Thyroid gland (tissue), 4 donors: ENCODE measurements at places on chromosomes 2 and 18.

- no peak overlapping the region for H3K4me3 ChIP-seq
- H3K27ac ChIP-seq, result no peak overlapping the region
- H3K27me3 ChIP-seq, result no peaks in the 10 kb centered on the region
- H3K36me3 ChIP-seq, result no peaks in the 10 kb centered on the region
- no peaks in the 10 kb centered on the region for H3K4me1 ChIP-seq
- DNase-seq, result no peak
Observed at GRCh38 chr2:169664600-169664977, 29.6 kb downstream of the CFAP210 start.

- DNase-seq, result no peak
- peaks cover 55% of the 10 kb centered on the region for H3K4me1 ChIP-seq
- H3K27ac ChIP-seq, result peak overlapping the region; percentile 97
- H3K27me3 ChIP-seq, result no peaks in the 10 kb centered on the region
Observed at GRCh38 chr2:30233271-30234009, 2.1 kb downstream of the LBH start.

GRCh38 chr2:213232649-213233437, 51.4 kb upstream of the SPAG16 start:
- peak; percentile 23 for DNase-seq
- H3K36me3 ChIP-seq, result no peaks in the 10 kb centered on the region
- no peak overlapping the region for H3K4me3 ChIP-seq
- peaks cover 4% of the 10 kb centered on the region for H3K4me1 ChIP-seq
- no peaks in the 10 kb centered on the region for H3K27me3 ChIP-seq
- H3K27ac ChIP-seq, result no peak overlapping the region

- H3K36me3 ChIP-seq, result no peaks in the 10 kb centered on the region
- H3K4me3 ChIP-seq, result no peak overlapping the region
- no peak overlapping the region for H3K27ac ChIP-seq
- H3K27me3 ChIP-seq, result no peaks in the 10 kb centered on the region
Observed at GRCh38 chr2:7577769-7578168, 660.6 kb downstream of the RNF144A start.

DNA sequence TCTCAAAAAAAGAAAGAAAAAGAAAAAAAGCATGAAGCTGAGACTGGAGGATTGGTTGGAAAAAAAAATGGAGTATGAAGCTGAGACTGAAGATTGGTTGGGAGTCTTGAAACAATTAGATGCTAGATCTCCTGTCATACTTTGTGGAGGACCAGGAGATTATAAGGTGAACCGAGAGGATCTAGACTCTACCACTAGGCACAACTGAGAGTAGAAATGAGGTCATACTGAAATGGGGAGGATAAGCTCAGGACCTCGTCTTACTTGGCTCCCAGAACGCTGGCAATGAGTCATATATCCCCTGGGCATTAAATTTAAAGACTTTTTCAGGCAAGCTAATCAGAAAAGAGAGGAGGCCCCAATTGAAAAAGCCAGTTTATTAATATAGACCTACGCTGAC, 3.3 kb upstream of the ORC2 start:
- H3K4me3 ChIP-seq, result no peak overlapping the region
- no peaks in the 10 kb centered on the region for H3K36me3 ChIP-seq
- H3K4me1 ChIP-seq, result peaks cover 14% of the 10 kb centered on the region

DNA sequence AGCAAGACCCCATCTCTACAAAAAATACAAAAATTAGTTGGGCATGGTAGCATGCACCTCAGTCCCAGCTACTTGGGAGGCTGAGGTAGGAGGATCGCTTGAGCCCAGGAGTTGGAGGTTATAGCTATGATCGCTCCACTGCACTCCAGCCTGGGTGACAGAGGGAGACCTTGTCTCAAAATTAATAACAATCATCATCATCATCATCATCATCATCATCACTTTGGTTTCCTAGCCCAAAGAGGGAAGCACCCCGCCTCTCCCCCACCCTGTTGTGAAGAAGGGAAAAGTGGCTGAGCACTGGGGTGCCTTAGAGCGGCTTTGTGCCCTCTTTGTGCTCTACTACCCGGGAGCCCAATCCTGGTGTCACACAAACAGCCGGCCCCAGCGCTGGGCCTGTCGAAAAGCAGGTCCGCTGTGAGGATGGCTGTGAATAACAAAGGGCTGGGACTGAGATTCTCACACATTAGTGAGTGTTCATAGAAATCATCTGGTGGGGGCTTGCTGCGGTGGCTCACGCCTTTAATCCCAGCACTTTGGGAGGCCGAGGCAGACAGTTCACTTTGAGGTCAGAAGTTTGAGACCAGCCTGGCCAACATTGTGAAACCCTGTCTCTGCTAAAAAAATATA, 42.6 kb upstream of the ASXL2 start:
- no peaks in the 10 kb centered on the region for H3K36me3 ChIP-seq
- H3K27ac ChIP-seq, result no peak overlapping the region
- H3K27me3 ChIP-seq, result no peaks in the 10 kb centered on the region
- DNase-seq, result no peak
- no peak overlapping the region for H3K4me3 ChIP-seq
- H3K4me1 ChIP-seq, result no peaks in the 10 kb centered on the region

GRCh38 chr2:132462236-132462635, 45.6 kb downstream of the GPR39 start:
- H3K4me3 ChIP-seq, result no peak overlapping the region
- H3K27ac ChIP-seq, result no peak overlapping the region
- no peak for DNase-seq
- H3K36me3 ChIP-seq, result no peaks in the 10 kb centered on the region

DNA sequence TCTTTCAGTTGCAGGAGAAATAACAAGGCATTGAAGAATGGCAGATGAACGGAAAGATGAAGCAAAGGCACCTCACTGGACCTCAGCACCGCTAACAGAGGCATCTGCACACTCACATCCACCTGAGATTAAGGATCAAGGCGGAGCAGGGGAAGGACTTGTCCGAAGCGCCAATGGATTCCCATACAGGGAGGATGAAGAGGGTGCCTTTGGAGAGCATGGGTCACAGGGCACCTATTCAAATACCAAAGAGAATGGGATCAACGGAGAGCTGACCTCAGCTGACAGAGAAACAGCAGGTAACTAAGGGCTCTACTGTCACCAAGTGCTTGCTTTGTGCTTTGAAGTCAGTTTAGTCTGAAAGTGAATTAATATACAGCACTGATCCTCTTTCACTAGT, 118.5 kb upstream of the UNC80 start:
- H3K27ac ChIP-seq, result no peak overlapping the region
- H3K36me3 ChIP-seq, result no peaks in the 10 kb centered on the region
- H3K4me3 ChIP-seq, result no peak overlapping the region

GRCh38 chr2:55857766-55858165, 65.8 kb downstream of the EFEMP1 start:
- no peak overlapping the region for H3K4me3 ChIP-seq
- peaks cover 15% of the 10 kb centered on the region for H3K4me1 ChIP-seq
- H3K27me3 ChIP-seq, result no peaks in the 10 kb centered on the region
- DNase-seq, result no peak
- H3K27ac ChIP-seq, result no peak overlapping the region
- H3K36me3 ChIP-seq, result no peaks in the 10 kb centered on the region

DNA sequence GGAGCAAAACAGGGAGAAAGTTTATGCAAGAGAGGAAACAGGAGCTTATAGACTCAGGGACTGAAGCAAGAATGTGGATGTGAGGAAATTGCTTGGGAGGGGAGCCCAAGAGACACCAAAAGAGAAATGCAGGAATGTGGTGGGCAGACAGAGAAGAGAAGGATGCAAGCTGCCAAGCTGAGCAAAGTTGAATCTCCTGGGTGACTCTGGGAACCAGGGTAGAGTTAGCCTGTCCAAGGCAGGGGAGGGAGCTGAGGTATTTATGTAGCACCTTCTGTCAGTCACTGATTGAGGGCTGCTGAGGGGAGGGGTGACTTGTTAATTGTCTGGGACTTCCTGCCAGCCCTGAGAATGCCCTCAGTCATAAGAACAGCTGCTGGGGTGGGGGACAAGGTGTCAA, 464.3 kb downstream of the NBAS start:
- H3K27me3 ChIP-seq, result no peaks in the 10 kb centered on the region
- no peak overlapping the region for H3K27ac ChIP-seq
- no peaks in the 10 kb centered on the region for H3K4me1 ChIP-seq
- DNase-seq, result no peak
- no peak overlapping the region for H3K4me3 ChIP-seq

DNA sequence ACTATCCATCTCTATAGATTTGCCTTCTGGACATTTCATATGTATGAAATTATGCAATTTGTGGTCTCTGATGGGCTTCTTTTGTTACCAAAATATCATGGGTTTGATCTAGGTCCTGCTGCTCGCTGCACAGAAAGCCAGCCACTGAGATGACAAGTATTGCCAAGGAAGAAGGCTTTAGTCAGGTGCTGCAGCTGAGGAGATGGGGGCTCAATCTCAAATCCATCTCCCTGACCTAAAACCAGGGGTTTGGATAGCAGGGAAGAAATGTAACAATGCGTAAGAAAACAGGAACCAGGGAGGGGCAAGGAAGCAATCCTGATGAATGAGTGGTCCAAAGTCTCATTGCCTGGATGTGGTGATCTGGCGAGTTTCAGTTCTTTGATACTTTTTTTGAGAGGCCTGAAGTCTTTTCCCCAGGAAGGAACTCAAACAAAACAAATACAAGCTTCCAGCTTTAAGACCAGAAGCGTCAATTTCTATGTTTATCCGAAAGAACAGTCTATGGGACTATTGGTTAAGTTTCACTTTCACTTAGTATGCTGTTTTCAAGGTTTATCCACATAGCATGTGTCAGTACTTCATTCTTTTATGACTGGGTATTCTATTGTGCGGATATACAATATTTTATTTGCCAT, 3.4 kb upstream of the CKAP2L start:
- no peak overlapping the region for H3K27ac ChIP-seq
- H3K36me3 ChIP-seq, result no peaks in the 10 kb centered on the region
- DNase-seq, result no peak
- H3K4me3 ChIP-seq, result no peak overlapping the region
- H3K27me3 ChIP-seq, result no peaks in the 10 kb centered on the region
- peaks cover 6% of the 10 kb centered on the region for H3K4me1 ChIP-seq
